Stromal cell of bone marrow (primary cell): ENCODE measurements at places on chromosomes 12 and 14.

- DNase-seq = peak; percentile 70
These were observed at the start of gene DGLUCY for GRCh38 chr14:91113829-91114078. Gene DGLUCY (plus strand): TSS chr14:91114073. CDS start chr14:91160295, 46,222 bp downstream.

- no peak for DNase-seq
These were observed 414.7 kb downstream of the RAD51B start for GRCh38 chr14:68234101-68234905.

DNA sequence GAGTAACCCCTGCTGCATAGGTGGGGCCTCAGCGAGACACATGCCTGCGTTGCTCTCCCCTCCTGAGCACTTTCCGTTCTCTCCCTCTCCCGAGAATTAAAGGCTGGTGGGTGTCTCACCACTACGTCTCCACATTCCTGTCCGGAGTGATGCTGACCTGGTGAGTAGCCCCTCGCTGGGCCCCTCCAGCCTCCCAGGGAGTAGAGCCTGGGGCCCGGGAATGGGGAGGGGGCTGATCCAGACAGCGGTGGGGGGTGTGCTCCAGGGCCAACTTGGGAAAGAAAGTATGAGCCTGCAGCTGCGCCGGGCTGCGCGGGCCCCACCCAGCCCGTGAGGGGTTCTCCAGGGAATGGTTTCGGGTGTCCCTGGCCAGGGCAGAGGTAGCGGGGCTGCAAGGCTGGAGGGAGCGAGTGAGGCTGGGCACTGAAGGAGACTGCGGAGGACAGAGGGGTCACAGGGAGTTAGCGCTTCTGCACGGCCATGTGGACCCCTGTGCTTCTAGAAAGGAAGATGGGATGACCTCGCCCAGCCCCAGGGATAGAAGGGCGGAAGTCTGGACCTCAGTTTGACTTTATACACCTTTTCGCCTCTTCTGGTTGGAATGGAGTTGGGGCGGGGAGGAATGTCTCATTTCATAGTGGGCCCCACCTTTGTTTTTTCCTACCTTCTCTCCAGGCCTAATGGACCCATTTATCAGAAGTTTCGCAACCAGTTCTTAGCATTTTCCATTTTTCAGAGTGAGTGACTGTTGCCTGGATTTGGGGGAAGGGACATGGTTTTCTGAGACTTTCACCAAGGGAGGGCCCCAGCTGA lies 22.5 kb downstream of the RHOF start:
- no peak for DNase-seq

GRCh38 chr12:32501835-32502333 lies 102.5 kb downstream of the FGD4 start:
- peak; percentile 25 for DNase-seq

GRCh38 chr12:72189266-72189665 lies 82.9 kb upstream of the TRHDE start:
- no peak for DNase-seq
